Nucleus accumbens (tissue), 56 donors: ENCODE measurements at places on chromosomes 2 and 18.

- DNase-seq, result no peak
Observed at GRCh38 chr2:143949121-143949848, 570.6 kb downstream of the ZEB2 start.

DNA sequence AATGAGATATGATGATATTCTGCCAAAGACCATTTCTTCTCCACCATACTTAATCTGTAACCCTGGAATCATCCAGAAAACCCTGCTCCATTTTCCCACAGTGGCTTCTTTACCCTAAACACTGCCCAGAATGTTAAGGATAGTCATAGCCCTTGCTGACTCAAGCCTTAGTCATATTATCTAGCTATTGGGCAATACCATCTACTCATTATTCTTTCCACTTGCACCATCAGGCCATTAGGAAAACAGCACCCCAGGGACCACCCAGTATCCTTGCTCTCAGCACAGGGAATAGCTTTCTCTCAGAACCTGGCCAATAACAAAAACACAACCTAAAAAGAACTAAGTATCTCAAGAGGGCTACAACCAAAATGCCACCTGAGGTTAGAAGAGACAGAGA, 445.7 kb upstream of the SLC14A2 start:
- DNase-seq, result no peak

GRCh38 chr2:128751746-128752145, 433.1 kb upstream of the HS6ST1 start:
- DNase-seq, result no peak

DNA sequence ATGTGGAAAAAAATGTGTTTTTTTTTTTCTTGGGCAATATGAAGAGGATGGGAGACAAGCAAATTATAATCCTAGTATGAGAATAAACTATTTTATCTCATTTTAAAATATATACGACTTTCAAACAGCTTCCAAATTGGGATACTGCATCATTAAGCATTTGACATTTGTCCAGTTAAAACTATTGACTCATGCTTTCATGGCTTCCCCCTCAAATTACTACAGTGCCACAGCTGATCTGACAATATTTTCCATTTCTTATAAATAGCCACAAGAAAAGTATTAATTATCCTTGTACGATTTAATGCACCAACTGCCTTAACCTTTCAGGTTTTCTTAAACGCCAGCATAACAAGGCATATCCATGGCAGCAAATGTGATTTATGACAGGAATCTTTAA, 1134.8 kb upstream of the ZEB2 start:
- DNase-seq, result no peak

DNA sequence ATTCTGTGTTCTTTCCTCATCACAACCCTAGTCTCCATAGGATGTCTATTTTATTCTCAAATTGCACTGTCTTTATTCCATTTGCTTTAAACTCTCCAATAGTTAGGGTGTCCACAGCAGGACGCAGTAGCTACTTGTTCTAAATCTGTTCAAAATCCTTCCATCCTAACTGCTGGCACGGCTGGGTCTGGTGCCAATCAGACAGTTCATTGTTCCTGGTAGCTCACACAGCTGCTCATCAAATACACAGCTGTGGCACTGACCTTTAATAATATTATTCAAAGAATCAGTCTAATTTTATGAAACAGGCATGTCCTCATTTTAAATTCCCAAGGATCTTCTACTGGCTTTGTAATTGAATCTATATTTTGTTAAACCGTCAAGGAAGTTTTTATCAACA, 59.7 kb upstream of the TMEFF2 start:
- DNase-seq, result peak; percentile 29

DNA sequence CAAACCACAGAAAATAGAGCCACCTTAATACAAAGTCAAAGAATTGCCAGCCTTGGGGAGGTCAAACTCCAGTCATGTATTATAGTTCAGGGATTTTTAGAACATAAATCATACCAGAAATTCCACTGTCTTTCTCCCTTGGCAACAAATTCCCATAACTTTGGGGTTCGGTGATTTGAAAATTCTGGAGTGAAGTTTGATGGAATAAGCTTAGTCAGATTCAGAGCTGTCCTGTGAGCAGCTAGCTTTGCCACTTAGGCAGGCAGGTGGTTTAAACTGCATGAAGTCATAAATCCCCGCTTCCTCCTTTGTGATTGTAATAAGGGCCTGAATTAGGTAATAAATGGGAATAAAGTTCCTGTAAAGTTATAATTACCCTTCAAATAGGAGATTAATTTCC, 457.0 kb upstream of the HNMT start:
- no peak for DNase-seq

DNA sequence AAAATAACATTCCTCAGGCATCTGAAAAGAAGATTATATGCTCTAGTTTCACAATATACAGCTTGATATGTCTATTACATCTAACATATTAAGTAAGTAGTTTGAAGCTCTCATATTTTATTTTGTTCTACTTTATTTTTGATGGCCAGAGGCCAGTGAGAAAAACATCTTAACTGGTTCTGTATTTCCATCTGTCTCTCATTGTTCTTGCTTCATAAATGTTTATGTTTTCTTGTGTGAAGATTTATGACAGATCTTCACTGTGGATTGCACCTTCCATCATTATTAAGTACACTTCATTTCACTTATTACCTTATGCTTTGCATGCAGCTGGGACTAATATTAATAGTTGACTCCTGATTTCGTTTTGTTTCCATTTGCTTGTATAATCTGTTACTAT, 511.2 kb downstream of the TSN start:
- DNase-seq, result no peak

DNA sequence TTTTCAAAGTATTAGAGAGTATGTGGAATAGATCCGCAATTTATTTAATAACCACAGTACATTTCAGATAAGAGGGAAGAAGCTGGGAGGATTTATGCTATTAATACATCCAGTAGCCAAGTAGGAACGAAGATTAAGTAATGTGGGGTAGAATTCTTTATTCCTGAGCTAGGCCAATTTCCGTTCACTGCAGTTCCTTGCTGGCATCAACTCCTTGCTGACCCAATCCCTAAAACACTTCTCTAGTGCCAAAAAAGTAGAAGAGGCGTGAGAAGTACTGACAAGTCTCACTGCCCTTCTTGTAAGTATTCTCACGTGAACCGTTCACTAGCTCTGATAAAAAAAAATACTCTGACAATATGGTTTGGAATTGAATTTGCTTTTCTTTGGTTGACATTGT, 211.4 kb downstream of the EPHA4 start:
- no peak for DNase-seq

- no peak for DNase-seq
Observed at GRCh38 chr2:144982481-144982880, 462.6 kb upstream of the ZEB2 start.

DNA sequence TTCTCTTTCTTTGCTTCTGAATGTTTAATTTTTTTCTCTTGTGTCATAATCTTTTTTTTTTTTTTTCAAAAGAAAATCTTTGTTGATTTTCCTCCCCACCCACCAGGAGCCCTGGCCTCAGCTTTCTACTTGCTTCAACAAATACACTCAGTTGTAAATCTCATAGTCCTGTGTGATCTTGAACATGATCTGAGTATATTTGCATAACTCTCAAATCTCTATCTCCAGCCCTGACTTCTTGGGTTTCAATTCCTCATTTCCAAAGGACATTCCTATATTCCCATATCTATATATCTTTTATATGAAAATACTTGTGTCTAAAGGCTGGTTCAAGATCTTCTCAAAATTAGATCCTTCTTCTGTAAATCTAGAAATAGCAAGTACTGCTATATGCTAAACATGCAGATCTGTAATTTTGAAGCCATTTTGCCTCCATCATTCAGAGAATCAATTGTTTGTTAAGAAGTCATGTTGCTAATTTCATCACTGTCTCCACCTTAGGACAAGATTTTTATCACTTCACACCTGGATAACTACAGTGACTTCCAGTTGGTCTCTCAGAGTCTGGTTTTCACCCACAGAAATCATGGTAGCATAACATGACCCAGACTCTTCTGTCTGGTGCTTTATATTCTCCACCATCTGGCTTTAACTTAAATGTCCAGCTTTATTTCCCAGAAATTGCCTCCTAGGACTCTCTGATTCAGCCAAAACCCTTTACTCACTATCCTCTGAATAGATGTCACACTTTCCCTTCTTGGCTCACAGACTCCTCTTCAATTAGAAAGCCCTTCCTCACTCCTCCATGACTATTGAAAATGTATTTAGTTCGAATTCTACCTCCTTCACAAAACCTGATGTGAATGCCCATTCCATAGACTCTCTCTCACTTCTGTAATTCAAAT, 98.1 kb downstream of the ZEB2 start:
- DNase-seq, result no peak

DNA sequence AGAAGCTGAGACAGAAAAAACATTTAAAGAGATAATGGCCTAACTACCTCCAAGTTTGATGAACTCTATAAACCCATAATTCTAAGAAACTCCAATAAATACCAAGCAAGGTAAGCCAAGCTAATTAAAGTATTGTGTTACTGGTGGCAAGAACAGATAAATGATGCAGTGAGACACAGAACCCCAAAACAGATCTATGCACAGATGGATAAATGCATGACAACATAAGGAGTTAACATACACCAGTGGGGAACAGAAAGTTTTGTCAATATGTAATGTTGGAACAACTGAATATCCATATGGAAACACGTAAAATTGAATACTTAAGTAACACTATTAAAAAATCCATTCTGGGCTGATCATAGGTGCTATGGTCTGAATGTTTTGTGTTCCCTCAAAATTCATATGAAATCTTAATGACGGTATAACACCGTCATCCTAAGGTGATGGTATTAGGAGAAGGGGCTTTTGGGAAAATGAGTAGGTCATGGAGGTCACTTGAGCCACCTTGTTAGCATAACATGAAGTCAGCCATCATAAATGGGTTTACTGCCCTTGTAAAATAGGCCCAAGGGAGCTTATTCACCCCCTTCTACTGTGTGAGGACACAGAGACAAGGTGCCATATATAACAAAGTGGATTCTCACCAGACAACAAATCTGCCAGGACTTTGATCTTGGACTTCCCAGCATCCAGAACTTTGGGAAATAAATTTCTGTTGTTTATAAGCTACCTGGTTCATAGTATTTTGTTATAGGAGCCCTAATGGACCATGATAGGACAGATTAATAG, 86.3 kb downstream of the SLC66A3 start:
- DNase-seq, result no peak
